Right lobe of liver (tissue), 6 donors: ENCODE measurements at places on chromosomes 2 and 18. TPM values are rescaled to one million over a fixed set of nuclear protein-coding genes. Genes with fewer than 3 reads are reported as not detected.
A peak's percentile ranks its signal among the peaks of the same experiment; 100 is the strongest.

DNA sequence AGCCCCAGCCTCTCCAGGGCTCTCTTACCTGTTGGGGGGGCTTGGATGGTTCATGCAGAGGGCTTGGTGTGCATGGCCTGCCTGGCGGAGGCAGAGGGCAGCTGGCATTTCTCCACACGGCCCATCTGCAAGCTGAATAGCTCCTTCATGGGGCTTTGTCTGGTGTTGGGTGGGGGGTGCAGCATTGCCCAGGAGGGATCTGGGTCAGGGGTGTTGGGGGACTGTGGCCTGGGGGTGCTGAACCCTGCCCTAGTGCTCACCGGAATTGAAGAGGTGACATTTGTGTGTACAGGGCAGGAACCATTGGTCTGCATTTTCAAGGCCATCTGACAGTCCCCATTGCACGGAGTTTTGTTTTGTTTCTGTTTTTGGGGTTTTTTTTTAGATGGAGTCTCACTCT lies 58.8 kb upstream of the HAAO start:
- no peak for DNase-seq
- H3K4me3 ChIP-seq, result no peak overlapping the region
- peaks cover 17% of the 10 kb centered on the region for H3K4me1 ChIP-seq
- H3K36me3 ChIP-seq, result no peaks in the 10 kb centered on the region
- no peaks in the 10 kb centered on the region for H3K27me3 ChIP-seq
- no peak overlapping the region for H3K27ac ChIP-seq

DNA sequence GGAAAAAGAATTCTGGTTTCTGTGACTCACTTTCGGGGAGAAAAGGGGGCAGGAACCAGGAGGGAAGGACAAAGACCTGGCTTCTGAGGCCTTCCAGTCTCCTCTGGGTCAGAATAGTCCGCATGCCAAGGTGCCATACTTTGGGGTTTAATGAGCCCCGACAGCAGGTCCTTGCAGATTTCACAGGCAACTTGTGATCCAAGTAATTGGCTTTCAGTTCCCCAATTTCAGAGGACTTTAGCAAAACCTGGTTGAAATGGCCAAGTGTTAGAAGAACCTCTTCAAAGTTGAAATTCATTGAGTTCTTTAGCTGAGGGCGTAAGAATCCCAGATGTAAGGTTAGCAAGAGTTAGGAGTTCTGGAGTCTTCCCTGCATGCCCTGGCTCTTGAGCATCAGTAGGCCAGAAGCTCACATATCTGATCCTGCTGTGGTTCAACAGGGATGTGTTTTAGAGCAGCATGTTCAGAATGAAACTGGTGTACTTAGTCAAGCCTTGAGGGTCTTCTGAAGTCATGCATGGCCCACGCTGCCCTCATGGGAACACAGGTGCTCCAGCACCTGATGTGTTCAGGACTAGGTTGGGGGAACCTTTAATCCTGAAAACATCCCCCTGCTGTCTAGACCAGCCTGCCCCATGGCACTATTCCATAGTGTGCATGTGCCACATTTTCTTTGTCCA lies 143.0 kb downstream of the NUP35 start:
- no peaks in the 10 kb centered on the region for H3K27me3 ChIP-seq
- no peak for DNase-seq
- no peak overlapping the region for H3K4me3 ChIP-seq
- no peak overlapping the region for H3K27ac ChIP-seq

- peaks cover 3% of the 10 kb centered on the region for H3K36me3 ChIP-seq
- H3K27ac ChIP-seq, result peak within 1 kb of the TSS; percentile 87
- H3K4me1 ChIP-seq, result peaks cover 15% of the 10 kb centered on the region
- no peak for DNase-seq
- H3K4me3 ChIP-seq, result peak within 1 kb of the TSS; percentile 63
Measured at GRCh38 chr2:201182650-201183364, at the start of gene CASP10. TSS of gene CASP10 (plus strand) at chr2:201183141. CDS start at chr2:201185778, 2,637 bp downstream.

GRCh38 chr18:37659906-37660305 lies 94.3 kb upstream of the CELF4 start:
- no peaks in the 10 kb centered on the region for H3K4me1 ChIP-seq
- DNase-seq, result no peak
- H3K4me3 ChIP-seq, result no peak overlapping the region
- no peaks in the 10 kb centered on the region for H3K36me3 ChIP-seq
- H3K27me3 ChIP-seq, result no peaks in the 10 kb centered on the region
- no peak overlapping the region for H3K27ac ChIP-seq

- H3K36me3 ChIP-seq, result no peaks in the 10 kb centered on the region
- H3K4me1 ChIP-seq, result peaks cover 7% of the 10 kb centered on the region
- DNase-seq, result no peak
- H3K27me3 ChIP-seq, result no peaks in the 10 kb centered on the region
Measured at GRCh38 chr18:35121038-35121437, 79.8 kb downstream of the MAPRE2 start.

DNA sequence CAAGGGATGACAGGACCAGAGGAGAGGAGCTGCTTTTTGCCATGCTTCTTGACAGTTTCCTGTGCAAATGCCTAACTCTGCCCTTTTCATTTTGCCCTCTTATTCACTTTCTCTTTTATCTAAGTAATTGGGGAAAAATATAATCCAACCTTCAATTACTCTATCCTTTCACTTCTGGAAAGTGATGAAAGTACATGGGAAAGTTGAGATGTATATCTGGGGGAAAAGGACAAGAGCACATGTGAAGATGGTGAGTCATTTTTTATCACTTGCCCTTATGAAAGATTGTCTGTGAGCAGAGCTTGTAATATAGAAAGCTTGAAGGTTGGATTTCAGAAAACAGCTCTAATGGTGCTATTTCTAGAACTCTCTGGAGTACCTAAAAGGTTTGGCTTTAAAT lies 1070.7 kb downstream of the CNTNAP5 start:
- no peaks in the 10 kb centered on the region for H3K27me3 ChIP-seq
- H3K27ac ChIP-seq, result no peak overlapping the region
- no peak overlapping the region for H3K4me3 ChIP-seq
- no peak for DNase-seq

DNA sequence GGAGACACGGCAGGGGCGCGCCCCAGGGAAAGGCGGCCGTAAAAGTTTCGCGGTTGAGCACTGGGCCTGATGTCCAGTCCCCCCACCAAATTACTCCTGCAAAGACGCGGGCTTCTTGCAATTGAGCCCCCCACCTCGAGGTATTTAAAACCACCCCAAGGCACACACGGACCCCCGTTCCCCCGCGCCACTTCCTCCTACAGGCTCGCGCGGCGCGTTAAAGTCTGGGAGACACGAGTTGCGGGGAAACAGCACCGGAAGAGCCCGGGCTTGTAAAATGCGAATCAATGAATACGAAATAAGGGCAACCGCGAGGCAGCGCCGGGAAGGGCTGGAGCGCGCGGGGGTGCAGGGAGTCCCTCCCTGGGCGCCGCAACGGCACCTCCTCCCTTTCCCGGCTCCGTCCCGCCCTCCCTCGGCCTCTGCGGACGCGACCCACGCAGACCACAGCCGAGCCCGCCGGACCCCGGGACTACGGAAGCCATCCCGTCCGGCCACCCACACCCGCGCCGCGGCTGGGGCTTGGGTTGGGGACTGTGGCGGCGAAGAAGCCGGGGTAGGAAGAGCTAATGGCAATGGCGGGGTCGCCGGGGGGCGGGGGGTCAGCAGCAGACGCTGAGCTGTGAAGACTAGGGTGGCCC lies 918 bp upstream of the NETO1 start:
- H3K27me3 ChIP-seq, result no peaks in the 10 kb centered on the region
- no peaks in the 10 kb centered on the region for H3K36me3 ChIP-seq
- H3K4me1 ChIP-seq, result no peaks in the 10 kb centered on the region
- no peak for DNase-seq
- no peak overlapping the region for H3K4me3 ChIP-seq
- H3K27ac ChIP-seq, result no peak overlapping the region

GRCh38 chr18:46211816-46212215 lies 107.6 kb downstream of the HAUS1 start:
- peaks cover 11% of the 10 kb centered on the region for H3K4me1 ChIP-seq
- H3K36me3 ChIP-seq, result no peaks in the 10 kb centered on the region
- no peak for DNase-seq

The ALPP gene
- total RNA-seq, result not detected

The RAX gene
- total RNA-seq, result not detected
